Activated CD4-positive, alpha-beta T cell treated with anti-CD3 and anti-CD28 coated beads for 36 hours (primary cell): ENCODE measurements at places on chromosomes 2 and 18. TPM values are rescaled to one million over a fixed set of nuclear protein-coding genes. Genes with fewer than 3 reads are reported as not detected.

DNA sequence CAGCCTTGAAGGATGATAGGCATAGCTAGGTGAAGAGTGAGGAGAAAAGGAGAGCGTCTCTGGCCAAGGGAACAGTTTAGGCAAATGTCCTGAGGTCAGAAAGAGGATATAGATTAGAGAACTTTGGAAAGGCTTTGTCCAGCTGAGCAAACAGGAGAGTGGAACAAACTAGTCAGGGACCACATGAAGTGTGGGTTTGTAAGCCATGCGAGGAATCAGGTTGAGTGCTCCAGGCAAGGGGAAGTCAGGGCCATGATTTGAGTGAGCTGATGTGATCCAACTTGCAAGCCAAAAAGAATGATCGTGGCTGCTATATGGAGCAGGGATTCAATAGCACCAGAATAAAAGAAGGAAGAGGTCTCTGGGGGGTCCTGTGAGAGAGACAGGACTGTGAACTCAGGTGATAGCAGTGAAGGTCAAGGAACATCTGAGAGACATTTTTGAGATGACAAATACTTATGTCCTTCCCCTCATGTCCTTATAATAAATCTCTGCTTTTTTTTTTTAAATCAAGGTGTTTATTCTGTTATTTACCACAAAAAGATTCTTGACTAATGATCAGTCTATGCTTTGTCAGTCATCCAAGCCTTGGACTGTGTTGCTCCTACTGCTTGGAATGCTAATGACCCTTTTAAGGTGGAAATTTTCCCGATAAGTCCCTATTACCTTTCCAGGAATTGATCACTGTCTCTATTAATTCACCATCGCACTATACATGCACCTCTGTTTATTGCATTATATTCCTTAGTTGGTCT lies 472.6 kb downstream of the TXNL1 start:
- H3K27me3 ChIP-seq: no peaks in the 10 kb centered on the region
- no peaks in the 10 kb centered on the region for H3K36me3 ChIP-seq
- no peak overlapping the region for H3K27ac ChIP-seq
- H3K4me3 ChIP-seq: no peak overlapping the region
- no peaks in the 10 kb centered on the region for H3K4me1 ChIP-seq
- no peak for DNase-seq

Gene CFC1
- total RNA-seq: not detected

DNA sequence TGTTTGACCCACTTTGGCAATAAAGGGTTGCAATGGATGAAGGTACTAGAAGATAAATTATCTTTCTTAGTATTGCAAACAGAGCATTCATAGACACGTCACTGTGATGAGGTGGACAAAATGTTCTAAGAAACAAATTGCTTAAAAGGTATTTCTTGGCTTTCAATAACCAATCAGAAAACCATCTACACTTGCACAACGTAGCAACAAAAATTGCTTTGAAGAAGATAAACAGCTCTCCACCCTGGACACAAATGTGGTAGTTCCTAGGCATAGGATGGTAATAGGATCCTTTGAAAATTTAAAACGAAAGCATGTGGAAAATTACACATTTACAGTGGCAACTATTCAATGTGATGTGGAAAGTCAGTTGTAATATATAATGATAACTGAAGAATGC lies 439.9 kb upstream of the ETAA1 start:
- no peak overlapping the region for H3K4me3 ChIP-seq
- H3K27me3 ChIP-seq: no peaks in the 10 kb centered on the region
- H3K4me1 ChIP-seq: no peaks in the 10 kb centered on the region
- no peak for DNase-seq

DNA sequence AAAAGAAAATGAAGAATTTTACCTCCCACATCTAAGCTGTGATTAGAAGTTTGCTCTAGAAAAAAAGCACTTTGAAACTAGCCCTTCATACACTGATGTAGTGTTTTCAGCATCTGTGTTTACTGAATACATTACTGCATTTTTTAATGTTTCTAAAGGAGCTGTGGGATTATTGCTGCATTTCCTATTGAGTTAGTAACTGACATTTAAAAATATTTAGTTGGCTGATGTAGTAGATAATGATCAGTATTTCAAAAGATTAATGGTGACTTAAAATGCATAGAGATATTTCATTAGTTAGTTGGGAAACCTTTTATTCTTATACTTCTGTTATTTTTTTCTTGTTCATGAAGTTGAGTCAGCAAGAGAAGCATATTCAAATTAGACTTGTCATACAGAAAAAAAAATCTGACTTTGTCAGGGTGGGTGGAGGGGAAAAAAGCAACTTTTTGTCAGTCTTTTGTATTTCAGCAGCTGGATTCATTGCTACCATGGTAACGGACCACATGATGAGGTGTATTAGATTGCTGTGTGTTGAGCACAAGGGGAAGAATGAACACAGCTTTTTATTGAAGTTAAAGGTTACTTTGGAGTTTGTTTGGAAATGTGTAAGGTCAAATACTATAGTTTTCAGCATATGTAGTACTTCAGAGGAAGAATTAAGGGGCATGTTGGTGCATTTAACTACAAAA lies at the start of gene DTNA:
TSS of gene DTNA (plus strand) at position 549 of the 692 bp plus-strand sequence. CDS start 45,679 bp downstream, outside the sequence.
- no peak within 1 kb of the TSS for H3K27ac ChIP-seq
- H3K27me3 ChIP-seq: peaks cover 9% of the 10 kb centered on the region
- no peaks in the 10 kb centered on the region for H3K36me3 ChIP-seq
- DNase-seq: no peak
- peaks cover 2% of the 10 kb centered on the region for H3K4me1 ChIP-seq
- H3K4me3 ChIP-seq: no peak within 1 kb of the TSS

DNA sequence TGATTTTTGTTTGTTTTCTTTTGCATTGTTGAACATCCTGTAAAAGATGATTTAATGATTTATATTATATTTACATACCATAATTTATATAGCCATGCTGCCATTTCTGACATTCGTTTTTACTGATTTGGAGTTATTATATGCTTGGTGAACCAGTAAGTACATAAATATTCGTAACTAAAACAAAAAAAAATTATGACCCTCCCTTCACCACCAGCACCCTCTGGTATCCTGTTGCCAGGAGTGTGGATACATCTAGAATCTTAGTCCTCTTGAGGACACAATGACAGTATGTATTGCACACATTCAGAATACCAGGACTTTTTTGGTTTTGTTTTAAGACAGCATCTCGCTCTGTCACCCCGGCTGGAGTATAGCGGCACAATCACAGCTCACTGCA lies 43.9 kb upstream of the B3GNT7 start:
- no peak overlapping the region for H3K4me3 ChIP-seq
- H3K4me1 ChIP-seq: no peaks in the 10 kb centered on the region
- H3K27me3 ChIP-seq: no peaks in the 10 kb centered on the region
- no peak overlapping the region for H3K27ac ChIP-seq

Gene ALLC
- total RNA-seq: not detected

GRCh38 chr2:119647440-119648169 lies 31.4 kb upstream of the TMEM177 start:
- no peak overlapping the region for H3K27ac ChIP-seq
- H3K4me1 ChIP-seq: no peaks in the 10 kb centered on the region
- no peak overlapping the region for H3K4me3 ChIP-seq
- no peak for DNase-seq
- peaks cover 8% of the 10 kb centered on the region for H3K27me3 ChIP-seq
